ENCODE measurements at places on chromosomes 2 and 18.

- no peak for DNase-seq
These were observed 24.5 kb downstream of the ZC3H8 start for GRCh38 chr2:112230371-112230770.

- no peak for DNase-seq
These were observed 55.2 kb upstream of the LDLRAD4 start for GRCh38 chr18:13163167-13163927.

- DNase-seq = no peak
These were observed 98.1 kb downstream of the ANTXR1 start for GRCh38 chr2:69111076-69111475.

- no peak for DNase-seq
These were observed 819 bp upstream of the NCOA1 start for GRCh38 chr2:24490181-24490689.

Measured in left lobe of liver (tissue), 2 donors.